Astrocyte of the cerebellum (primary cell): ENCODE measurements at places on chromosomes 12 and 14.

GRCh38 chr14:35669782-35670181 lies 135.8 kb downstream of the INSM2 start:
- no peak for DNase-seq

DNA sequence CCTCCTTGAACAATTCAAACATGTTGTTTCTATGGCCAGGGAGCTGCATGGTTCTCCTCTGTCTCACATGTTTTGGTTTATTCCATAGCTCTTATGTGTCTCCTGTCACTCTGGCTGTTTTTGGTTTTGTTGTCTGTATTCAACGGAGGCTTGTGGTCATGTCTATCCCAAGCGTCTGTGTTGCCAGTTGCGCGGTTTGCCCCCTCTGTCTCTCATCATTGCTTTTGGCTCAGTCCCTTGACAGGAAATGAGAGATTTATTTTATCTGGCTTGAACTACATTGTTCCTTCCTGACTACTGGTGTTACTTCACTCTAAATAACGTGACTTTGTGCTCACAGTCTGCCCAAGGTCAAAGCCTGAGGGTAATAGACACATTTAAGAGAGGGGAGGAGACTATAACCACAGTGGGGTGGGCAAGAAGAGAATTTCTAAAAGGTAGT lies 96.4 kb upstream of the SOX5 start:
- peak; percentile 90 for DNase-seq

- peak; percentile 97 for DNase-seq
These were observed 8.9 kb upstream of the FOXN3 start for GRCh38 chr14:89425931-89426330.

GRCh38 chr12:97630875-97631274 lies 168.3 kb downstream of the RMST start:
- DNase-seq = peak; percentile 27

DNA sequence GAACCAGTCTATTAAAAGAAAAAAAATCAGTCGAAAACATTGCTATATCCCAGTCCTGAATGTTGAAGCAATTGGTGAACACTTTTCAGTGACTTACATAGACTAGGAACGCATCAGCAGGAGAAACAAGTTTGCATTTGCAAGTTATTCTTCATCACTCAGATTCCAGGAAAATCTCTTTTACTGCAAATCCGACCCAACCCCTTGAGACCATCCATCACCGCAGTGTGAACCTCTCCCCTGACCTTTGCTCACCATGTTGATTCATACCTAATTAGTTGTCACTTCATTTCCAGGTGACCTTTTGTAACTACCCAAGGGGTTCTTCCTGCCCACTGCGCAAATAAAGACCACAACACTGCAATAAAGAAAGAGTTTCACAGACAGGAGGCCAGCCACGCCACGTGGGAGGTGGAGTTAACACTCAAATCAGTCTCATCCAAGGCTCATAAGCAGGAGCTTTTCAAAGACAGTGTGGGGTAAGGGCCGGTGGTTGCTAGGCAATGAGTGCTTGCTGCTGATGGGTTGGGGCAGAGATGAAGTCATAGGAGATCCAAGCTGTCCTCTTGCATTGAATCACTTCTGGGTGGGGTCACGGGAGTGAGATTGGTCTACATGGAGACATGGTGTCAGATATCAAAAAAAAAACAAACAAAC lies 241.3 kb upstream of the TMEM132C start:
- DNase-seq = no peak

- no peak for DNase-seq
These were observed 143.8 kb upstream of the DAAM1 start for GRCh38 chr14:59044707-59045106.
